ENCODE measurements at places on chromosomes 1 and 21.

DNA sequence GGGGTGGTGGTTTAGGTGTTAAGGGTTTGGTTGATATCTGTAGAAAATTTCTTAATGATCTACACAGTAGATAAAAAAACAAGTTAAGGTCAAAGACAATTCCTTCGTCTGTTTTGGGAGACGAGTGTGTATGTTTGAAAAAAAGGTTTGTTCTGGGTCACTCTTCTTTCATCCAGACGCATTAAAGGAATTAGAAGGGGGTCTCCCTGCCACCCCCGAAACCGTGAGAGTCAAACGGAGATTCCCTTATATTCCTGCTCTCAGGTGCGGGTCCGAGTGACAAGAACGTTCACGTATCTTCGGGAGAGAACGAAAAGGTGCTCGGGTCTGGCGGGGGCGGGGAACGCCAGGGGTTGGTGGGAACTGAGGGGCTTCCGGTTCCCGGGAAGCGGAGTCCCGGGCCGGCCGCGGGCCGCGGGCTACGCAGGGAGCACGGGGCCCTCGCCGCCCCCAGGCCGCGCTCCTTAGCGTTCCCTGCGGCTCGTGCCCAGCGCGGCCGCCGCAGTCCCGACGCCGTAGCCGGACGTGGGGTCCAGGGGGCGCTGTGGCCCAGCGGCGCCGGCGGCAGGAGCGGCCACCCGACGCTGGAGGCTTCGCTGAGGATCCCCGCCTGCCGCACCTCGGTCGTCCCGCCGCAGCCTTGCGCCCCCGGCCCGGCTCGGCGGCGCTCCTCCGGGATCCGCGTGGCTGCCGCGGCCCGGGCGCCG, at the start of gene ZFYVE9:
ZFYVE9 (plus strand) TSS at position 577 of the 707 bp plus-strand sequence. CDS start 91,118 bp downstream, outside the sequence.
- DNase-seq = no peak

- no peak for DNase-seq
Measured at GRCh38 chr1:107544285-107544684, 403.4 kb downstream of the NTNG1 start.

- no peak for DNase-seq
Measured at GRCh38 chr1:23198373-23198772, 18.9 kb downstream of the HTR1D start.

DNA sequence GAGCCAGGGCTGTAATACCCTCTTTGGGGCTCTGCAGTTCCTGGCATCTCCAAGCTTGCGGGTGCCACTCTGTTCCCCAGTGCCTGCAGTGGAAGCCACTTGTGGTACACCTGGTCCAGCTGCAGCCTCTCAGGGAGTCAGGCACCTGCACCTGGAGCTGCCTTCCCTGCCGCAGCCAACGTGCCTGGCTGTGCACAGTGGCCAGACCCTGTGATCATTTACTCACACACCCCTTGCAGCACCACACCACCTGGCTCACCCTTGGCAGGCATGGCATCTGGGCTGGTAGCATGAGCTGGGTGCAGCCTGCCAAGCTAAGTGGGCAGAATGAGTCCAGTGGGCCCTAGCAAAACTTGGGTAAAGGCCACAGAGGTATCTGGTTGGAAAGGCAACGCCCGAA, 51.1 kb upstream of the NTPCR start:
- no peak for DNase-seq

- no peak for DNase-seq
Measured at GRCh38 chr1:87834151-87834550, 505.5 kb downstream of the LMO4 start.

Measured in ascending aorta (tissue), 2 donors.